SW 1271 (cell line): ENCODE measurements at places on chromosomes 2 and 18.

- DNase-seq, result no peak
Measured at GRCh38 chr2:177393203-177393755, 706 bp downstream of the AGPS start.

GRCh38 chr2:146939991-146940685, 904.7 kb upstream of the ACVR2A start:
- no peak for DNase-seq

- peak; percentile 27 for DNase-seq
Measured at GRCh38 chr2:63049970-63050333, 678 bp upstream of the OTX1 start.

- no peak for DNase-seq
Measured at GRCh38 chr2:155839436-155839835, 493.1 kb downstream of the NR4A2 start.

DNA sequence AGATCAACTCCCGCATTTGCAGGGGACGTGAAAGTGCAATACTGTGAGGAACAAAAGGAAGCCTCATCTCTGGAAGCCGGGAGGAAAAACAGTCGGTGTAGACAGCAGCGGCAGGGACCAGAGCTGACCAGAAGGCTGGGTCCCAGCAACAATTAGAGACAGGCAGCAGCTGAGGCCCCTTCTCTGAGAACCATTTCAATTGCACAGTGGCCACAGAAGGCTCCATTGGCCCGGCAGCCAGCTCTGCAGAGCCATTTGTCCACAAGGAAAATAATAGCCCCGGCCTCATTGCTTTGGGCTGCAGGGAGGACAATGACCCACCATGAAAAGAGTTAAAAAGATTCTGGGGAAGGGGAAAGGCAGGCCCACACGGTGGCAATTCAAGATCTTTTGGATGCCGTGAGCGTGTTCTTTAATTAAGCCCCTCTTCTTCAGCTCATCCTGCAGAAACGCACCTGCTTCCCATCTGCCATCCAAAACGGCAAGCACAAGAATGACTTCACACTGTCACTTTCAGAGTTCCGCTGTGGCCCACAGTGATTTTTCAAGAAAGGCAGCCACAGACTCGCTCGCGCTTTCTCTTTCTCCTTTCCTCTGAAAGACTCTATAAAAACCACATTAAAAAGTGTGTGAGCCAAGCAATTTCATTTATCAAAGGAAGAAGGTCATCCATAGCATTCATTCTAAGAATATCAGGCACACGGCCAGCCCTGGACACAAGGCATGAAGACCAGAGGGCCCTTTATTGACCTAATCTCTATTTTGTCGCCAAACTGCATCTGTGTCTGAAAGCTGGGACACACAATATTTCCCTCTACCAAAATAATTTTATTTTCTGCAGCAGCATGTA, 293.6 kb downstream of the SOX11 start:
- no peak for DNase-seq

- DNase-seq, result no peak
Measured at GRCh38 chr2:23475473-23475872, 90.5 kb downstream of the KLHL29 start.

- no peak for DNase-seq
Measured at GRCh38 chr2:229346816-229347540, 75.9 kb upstream of the PID1 start.

GRCh38 chr2:7896940-7897487, 784.8 kb upstream of the ID2 start:
- DNase-seq, result no peak
